ENCODE measurements at places on chromosomes 4 and X.

- DNase-seq, result no peak
Observed at GRCh38 chr4:31023109-31023508, 302.9 kb downstream of the PCDH7 start.

GRCh38 chr4:5992171-5992827 is 25.9 kb downstream of the C4orf50 start:
- DNase-seq, result no peak

DNA sequence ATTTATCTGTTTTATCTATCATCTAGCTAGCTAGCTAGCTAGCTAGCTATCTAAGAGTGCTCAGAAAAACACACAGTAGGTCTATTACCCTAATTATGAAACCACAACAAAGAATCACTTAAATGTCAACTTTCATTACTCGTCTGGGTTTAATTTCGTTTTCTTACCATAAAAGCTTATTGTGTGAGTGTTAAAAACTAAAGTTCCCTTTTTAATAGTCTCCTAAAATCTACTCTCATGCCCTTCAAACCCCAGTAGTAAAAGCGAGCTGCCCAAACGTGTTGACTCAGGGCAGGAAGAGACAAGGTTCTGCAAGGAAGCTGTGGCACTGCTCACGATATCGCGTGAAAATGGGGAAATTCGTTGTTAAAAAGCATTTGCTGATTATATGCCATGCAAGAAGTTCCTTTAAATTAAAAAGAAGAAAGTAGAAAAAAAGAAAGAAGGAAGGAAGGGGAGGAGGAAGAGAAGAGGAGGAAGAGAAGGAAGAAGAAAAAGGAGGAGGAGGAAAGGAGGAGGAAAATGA is 595 bp downstream of the MBNL3 start:
- DNase-seq, result peak; percentile 32

GRCh38 chrX:9873952-9874351 is 87.7 kb downstream of the SHROOM2 start:
- peak; percentile 46 for DNase-seq

- DNase-seq, result no peak
Observed at GRCh38 chrX:150365990-150366911, 3.1 kb downstream of the MAMLD1 start.

DNA sequence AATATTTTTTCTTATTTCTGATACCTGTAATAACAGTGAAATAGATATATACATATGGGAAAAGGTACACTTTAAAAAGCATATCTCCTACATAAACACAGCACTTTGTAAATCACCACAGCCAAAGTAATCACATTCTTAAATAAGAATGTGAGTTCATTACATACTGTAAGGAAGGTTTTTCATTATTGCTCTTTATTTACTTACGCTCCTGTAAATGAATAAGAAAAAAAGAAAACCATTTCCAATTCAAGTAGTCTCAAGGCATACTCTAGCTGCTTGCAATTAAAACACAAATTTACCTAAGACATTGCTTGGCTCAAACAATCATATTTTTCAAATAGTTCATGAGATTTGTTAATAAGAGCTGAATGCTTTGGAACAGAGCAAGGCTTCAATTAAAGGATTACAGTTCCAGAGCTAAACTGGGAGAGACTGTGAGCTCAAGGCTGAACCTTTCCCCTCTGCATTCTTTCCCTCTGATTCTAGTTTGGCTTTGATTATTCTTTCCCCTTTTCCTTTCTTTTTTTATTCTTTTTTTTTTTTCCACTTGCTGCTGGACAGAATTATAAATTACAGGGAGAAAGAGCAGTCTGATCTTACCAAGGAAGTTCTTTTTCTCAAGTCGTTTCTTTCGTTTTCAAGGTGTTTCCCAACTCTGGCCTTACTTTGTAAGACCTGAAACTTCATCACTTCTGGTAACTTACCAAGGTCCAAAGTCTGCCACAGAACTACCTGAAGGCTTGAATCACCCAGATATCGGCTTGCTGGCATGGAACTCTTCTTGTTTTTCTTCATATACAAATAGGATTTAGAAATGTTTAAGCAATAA is 278.3 kb downstream of the INPP4B start:
- no peak for DNase-seq

- DNase-seq, result no peak
Observed at GRCh38 chrX:12228862-12229261, 90.6 kb downstream of the FRMPD4 start.

- no peak for DNase-seq
Observed at GRCh38 chr4:14188214-14188613, 560.7 kb upstream of the BOD1L1 start.

GRCh38 chr4:165154482-165154881 is 41.8 kb upstream of the TMEM192 start:
- no peak for DNase-seq

DNA sequence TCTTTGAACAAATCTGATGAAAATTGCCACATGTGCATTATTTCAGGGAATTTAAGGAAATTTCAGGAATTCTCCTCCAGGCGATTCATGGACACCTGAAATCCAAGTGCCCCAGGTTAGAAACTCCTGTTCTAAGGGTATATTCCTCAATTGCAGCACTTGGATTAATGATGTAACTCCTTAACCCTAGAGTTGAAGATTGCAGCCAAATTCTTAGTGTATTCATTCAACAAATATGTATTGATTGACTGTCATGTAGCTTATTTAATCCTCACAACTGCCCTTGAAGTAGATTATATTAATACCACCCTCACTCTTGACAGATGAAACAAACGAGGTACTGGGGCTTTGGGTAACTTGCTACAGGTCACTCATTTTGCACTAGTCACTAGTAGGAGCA is 11.3 kb downstream of the CETN2 start:
- DNase-seq, result no peak

DNA sequence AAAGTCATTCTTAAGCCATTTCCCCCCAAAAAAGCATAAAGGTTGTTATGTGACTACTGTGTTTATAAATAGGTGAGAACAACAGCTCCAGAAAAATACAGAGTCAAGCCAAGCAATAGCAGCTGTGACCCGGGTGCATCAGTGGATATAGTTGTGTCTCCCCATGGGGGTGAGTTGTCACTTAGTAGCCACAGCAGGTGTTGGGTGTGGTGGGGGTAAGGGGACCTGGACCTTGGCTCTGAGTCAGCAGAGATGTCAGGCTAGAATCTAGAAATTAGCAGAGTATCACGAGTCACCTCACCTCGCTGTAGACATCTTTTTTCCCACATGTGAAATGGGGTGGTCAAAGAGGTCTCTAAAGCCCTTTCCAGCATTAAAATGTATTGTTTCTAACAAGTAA is 42.4 kb downstream of the MOSPD2 start:
- no peak for DNase-seq

GRCh38 chr4:30953799-30954198 is 233.6 kb downstream of the PCDH7 start:
- DNase-seq, result no peak

DNA sequence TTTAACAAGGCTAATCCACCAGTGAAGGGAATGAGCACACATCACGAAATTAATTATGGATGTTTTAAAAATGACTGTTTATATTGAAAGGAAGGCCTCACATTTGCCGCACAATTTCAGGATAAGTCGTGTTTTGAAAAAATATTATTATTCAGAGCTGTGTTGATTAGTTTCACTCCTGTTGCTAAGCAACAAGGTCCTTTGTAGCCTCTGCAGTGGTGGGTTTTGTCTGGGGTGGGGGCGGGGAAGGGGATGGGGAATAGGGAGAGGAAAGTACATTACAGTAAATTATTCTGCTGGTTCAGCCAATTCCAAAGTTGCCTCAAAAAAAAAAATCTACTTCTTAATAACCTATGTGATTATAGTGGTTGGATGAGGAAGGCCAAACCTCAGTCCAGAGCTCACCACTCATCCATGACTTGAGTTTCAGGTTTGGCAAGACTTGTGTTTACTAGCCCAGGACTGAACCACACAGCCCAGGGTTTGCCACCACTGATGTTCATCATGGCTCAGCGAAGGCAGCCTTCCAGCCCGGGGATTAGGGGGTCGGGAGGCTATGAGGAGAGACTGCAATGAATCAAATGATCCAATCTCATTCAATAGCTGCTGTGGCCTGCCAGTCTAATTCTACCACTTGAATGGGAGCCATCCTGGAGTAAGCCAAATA is 162.5 kb upstream of the ATP6AP2 start:
- no peak for DNase-seq

- no peak for DNase-seq
Observed at GRCh38 chr4:78068481-78068880, 11.4 kb downstream of the FRAS1 start.

DNA sequence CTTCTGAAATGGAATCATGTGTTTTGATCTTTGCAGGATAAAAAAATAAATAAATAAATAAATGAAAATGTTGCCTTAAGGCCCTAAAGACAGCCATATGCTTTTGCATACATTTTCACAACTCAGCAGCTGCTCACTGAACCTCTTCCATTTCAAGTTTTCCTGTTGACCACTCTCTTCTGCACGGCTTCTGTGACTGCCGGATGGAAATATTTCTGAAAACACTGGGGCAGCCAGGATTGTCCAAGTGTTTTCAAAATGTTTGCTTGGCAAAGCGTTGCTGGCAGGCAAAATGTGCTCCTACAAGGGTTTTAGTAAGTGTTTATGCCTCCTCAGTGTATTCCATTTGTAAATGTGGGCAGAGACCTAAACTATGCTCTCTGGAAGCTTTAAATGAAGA is 208.1 kb upstream of the IL1RAPL1 start:
- DNase-seq, result no peak

DNA sequence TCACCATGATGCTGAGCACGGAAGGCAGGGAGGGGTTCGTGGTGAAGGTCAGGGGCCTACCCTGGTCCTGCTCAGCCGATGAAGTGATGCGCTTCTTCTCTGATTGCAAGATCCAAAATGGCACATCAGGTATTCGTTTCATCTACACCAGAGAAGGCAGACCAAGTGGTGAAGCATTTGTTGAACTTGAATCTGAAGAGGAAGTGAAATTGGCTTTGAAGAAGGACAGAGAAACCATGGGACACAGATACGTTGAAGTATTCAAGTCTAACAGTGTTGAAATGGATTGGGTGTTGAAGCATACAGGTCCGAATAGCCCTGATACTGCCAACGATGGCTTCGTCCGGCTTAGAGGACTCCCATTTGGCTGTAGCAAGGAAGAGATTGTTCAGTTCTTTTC is 4.0 kb downstream of the HNRNPH2 start:
- no peak for DNase-seq

DNA sequence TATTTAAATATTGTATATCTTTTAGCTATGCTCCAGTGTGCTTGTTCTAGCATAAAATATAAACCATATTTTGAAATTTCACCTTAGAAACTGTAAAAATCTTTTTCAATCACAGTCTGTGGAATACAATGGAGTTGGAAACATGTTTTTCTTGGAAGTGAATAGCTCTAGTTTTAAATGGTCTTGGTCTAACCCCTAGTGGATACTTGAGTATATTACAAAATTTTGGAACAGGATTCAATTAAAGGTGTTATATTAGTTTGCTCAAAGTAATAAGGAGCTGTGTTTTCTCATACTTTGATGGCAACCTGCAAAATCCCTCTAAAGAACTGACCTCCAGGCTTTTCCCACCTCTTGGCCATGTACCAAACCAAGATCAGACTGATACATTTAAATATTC is 48.2 kb downstream of the STK26 start:
- DNase-seq, result no peak

- no peak for DNase-seq
Observed at GRCh38 chrX:17160975-17161374, 214.0 kb upstream of the NHS start.

DNA sequence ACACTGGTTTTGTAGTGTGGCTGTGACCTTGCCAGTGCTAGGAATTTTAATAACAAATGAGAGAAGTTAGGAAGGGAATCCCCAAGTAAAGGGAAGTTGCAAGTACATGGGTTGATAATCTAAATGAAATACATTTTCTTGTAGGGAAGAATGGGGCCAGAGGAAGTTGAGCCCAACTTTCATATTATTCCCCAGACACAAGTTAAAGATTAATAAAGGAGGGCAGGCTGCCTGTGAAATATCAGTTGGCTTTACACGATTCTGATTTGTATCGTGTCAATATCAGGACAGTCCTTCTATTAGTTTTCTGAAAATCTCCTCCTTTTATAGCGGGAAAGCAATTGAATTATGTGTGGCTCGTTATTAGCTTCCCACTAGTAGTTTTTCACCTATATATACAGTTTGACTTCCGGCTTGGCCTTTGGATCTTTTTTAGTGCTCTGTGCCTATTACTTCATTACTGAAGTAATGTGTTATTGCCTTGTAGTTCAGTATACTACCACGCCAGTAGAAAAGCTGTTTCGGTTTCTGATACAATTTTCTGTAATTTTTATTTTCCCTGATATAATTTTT is 1.7 kb downstream of the PDLIM5 start:
- DNase-seq, result no peak

DNA sequence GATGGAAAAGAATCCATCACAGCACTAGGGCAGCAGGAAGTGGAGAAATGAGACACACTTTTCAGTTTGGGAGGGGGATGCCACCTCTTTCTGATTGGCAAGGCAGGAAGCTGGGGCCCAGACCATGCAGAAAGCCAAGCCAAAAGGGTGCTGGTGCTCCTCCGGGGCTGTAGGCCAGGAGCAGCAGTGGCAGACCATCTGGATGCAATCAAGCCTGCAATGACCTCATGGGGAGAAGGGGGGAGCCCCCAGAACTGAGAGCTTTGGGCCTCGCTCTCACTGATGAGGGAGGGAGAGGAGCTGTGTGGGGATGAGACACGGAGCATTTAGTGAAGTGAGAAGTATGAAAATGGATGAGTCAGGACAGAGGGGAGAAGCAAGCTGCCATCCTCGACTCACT is 141.3 kb upstream of the NALF2 start:
- no peak for DNase-seq

- no peak for DNase-seq
Observed at GRCh38 chr4:10898072-10898471, 213.5 kb upstream of the CLNK start.

- DNase-seq, result peak; percentile 77
Observed at GRCh38 chrX:10119399-10119990, 37.3 kb upstream of the CLCN4 start.

GRCh38 chr4:13378973-13379759 is 105.0 kb downstream of the RAB28 start:
- DNase-seq, result no peak

DNA sequence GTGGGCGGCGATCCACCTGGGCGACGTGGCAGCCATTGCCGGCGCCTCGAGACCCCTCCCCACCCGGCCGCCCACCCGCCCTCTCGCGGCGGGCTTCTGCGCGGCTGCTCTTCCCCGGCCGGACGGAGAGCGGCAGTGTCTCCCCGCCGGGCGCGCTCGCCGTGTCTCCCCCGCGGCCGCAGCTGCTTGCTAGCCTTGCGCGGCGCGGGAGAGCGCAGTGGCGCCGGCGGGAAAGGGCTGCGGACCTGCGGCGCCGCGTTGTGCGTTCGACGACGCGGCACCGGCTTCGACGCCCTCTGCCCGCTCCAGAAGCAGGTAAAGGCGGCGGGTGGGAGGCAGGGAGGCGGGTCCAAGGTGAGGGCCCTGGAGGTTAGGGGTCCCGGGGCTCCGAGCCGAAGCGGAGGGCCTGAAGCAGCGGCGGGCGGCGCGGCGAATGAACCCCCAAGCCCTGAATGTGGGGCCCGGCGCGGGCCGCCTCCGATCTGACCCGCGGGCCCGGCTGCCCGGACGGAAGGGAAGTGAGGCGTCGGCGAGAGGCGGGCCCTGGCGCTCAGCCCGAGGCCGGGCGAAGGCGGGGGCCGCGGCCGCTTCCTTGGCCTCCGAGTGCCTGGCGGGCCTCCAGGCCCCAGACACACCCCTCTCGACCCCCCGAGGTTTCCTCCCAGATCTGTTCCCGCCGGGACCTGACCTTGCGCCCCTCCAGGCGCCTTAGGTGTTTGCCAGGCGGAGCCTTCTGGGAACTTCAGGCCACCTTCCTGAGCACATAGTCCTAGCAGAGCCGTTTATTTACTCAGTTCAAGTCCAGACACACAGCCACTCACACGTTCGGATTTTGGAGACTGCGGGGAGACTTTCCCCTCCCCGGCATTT is at the start of gene N4BP2:
TSS of gene N4BP2 (plus strand) at position 135 of the 870 bp plus-strand sequence. CDS start 40,491 bp downstream, outside the sequence.
- DNase-seq, result peak; percentile 75

GRCh38 chr4:62328526-62328925 is 1128.4 kb downstream of the ADGRL3 start:
- DNase-seq, result no peak
